ENCODE measurements at places on chromosomes 5 and 9.
A peak's percentile ranks its signal among the peaks of the same experiment; 100 is the strongest.

- DNase-seq: no peak
These were observed 84.9 kb downstream of the TEK start for GRCh38 chr9:27193886-27194285.

DNA sequence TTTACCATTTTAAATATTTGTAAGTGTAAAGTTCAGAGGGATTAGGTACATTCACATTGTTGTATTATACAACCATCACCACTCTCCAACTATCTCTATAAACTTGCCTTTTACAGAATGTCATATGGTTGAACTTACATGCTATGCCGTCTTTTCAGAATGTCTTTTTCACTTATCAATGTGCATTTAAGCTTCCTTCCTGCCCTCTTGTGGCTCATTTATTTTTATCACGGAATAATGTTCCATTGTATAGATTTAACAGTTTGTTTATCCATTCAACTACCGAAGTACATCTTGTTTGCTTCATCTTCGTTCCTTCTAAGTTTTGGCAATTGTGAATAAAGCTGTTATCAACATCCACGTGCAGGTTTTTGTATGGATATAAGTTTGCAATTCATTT, 133.3 kb upstream of the C6 start:
- peak; percentile 37 for DNase-seq

GRCh38 chr9:74589576-74589975, 92.4 kb downstream of the RORB start:
- DNase-seq: no peak

GRCh38 chr5:172482156-172483020, 28.1 kb upstream of the SH3PXD2B start:
- DNase-seq: no peak

Data from fibroblast of gingiva (primary cell).